ENCODE measurements at places on chromosomes 13 and 19.

- no peak for DNase-seq
Observed at GRCh38 chr13:104111031-104111430, 1044.8 kb upstream of the SLC10A2 start.

DNA sequence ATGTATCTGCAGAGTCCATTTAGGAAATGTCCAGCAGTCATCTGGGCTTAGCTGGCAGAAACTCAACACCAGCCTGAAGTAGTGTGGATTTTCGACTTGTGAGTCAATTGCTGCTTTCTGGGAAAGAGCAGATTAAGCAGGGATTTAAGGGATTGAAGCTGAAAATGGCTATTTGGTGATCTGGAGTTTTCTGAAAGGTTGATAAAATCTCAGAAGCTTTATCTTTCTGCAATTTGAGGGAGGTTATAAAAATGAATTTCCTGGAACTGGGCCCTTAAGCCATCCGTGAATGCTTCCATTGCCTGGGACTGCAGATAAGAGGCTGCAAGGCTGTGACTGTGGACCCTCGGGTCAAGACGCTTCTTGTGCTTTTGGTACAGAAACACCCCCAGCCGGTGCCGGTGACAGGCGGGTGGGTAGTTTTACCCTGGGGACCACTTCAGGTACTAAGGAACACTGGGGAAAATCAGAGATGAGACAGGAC, 61.5 kb downstream of the COL4A1 start:
- DNase-seq: peak; percentile 79

GRCh38 chr19:47465957-47466356, 5.7 kb downstream of the SLC8A2 start:
- no peak for DNase-seq

DNA sequence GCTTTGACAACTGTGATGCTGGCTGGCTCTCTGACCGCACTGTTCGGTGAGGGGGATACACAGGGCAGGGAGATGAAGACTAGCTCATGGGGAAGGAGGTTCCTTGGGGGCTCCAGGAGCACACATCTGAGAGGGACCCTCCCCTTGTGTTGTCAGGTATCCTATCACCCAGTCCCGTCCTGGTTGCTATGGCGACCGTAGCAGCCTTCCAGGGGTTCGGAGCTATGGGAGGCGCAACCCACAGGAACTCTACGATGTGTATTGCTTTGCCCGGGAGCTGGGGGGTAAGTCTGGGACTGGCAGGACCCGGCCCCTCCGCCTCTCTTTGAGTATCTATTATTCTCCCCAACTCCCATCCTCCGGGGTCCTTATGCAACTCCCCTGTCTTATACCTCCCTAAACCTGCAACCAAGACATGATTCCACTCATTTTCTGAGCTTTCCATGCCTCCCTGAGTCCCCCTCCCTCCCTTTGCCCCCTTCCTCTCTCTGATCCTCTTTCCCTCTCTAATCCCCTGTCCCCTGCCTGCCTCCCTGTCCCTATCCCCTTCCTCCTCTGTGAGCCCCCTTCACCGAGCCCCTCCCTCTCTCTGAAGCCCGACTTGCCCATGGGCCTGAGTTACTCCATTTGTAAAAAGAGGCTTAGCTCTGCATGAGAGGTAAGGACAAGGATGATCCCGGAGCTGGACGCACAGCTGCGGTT, 12.5 kb downstream of the NCAN start:
- DNase-seq: no peak

Measured in lower leg skin (tissue), 4 donors.